ENCODE measurements at places on chromosomes 4 and X.
A peak's percentile ranks its signal among the peaks of the same experiment; 100 is the strongest.

GRCh38 chr4:107366900-107367299, 330.8 kb upstream of the DKK2 start:
- DNase-seq = no peak

GRCh38 chr4:174631901-174632758, 109.8 kb upstream of the HPGD start:
- DNase-seq = peak; percentile 66

DNA sequence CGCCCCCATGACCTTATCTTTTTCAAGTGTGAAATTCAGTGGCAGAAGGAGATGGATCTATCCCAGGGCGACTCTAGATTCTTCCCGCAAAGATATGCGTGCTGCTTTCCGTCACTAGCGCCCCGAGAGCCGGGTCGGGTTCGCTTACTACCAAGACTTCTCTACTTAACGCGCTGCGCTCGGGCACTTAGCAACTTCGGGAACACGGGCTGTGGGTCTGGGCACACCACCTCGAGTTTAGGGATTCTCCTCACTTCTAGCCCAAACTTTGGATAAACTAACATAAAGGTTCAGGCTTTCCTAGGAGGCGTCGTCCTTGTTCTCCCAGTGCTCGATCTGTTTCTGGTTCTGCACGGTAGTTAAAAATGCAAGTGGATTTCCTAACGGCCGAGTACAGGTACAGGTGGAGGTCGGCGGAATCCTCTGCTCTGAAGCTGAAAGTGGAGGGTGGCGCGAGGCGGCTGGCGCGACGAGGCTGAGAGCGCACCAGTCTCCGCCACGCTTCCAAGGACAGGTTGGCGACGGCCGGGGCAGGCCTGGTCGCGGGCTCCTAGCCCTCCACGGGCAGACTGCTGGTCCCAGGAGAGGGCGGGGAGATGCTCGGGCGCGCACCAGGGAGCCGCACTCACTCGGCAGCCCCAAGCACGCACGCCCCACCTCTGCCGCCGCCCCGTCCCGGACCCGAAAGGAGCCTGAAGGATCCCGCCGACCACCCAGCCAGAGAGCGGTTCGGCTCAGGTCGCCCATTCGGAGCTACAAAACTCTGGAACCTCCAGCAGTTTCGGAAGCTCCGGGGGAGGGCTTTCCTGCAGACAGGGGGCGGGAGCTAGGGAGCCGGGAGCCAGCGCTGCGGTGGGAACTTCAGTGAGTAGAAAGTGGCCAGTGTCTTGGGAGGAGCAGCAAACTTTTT, 100.8 kb upstream of the TENM3 start:
- DNase-seq = no peak

- no peak for DNase-seq
These were observed 106.9 kb upstream of the MID1IP1 start for GRCh38 chrX:38694394-38694793.

DNA sequence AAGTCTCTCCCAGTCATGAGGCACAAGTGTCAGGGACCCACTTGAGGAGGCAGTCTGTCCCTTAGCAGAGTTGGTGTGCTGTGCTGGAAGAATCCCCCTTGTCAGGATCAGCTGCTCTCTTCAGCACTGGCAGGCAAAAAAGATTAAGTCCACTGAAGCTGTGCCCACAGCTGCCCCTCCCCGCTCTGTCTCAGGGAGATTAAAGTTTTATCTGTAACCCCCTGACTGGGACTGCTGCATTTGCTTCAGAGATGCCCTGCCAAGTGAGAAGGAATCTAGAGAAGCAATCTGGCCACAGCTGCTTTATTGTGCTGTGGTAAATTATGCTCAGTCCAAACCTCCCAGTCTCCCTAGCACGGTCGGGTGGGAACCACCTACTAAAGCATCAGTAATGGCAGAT, 37.4 kb upstream of the HEPH start:
- no peak for DNase-seq

GRCh38 chrX:147322496-147322895, 508.0 kb upstream of the CXorf51A start:
- no peak for DNase-seq

DNA sequence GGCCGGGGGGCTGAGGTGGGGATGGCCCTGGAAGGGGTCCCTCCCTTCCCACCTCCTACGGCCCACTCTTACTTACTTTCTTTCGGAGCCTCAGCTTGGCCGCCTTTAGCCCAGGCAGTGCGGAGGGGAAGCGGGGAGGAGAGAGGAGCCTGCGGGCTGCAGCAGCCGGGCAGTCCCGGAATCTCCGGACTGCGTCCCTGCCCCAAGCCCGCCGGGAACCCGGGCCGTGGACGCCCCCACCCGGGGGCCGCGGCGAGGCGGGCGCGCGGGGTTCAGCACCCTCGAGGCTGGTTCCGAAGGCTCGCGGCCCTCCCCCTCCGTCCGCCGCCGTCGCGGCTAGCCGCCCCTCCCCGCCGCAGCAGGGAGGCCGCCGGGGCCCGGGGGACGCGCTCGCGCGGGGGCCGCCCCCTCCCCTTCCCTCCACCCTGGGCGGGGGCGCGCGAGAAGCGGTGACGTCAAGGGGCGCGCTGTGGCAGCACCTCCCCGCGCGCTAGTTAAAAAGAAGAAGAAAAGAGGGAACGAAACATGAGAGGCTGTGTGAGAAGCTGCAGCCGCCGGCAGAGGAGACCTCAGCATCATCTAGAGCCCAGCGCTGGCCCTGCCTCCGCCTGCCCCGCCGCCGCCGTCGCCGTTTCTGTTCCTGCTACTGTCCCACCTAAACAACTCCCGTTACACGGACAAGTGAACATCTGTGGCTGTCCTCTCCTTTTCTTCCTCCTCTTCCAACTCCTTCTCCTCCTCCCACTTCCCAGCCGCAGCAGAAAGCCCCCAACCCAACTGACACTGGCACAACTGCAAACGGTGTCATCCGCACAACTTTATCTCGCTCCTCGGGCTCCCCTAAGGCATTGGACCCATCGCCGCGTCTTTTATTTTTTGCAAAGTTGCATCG, at the start of gene HHIP:
HHIP (plus strand) TSS at position 526 of the 892 bp plus-strand sequence. CDS start 520 bp downstream, outside the sequence.
- no peak for DNase-seq

DNA sequence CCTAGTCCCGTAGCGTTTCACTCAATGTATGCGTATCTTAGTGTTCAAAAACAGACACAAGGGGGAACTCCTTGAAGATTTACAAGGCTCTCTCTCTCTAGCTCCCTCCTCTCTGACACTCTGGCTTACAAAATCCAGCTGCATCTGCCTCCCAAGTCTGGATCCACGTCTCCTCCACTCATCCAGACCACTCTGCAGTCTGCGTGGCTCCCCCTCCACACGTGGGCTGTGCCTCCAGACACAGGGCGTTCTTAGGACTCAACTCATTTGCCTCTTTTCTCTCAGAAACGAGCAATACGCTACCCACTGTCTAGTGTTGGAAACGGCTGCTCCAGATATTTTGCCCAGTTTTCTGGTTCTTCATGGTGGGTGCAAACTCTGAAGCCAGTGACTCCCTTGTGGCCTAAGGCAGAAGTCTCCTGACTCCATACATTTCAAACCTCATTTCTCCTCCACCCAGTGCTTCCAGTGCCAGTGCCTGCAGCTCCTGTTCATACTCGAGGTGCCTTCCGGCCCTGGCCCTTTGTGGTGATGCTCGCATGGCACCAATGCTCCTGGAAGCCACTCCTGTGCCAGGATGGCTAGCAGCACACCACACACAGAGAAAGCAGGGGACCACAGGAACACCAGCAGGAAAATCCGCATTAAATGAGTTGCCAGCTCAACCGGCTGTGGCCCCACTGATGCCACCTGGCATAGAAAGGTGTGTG, 24.1 kb downstream of the NAT8L start:
- DNase-seq = no peak

DNA sequence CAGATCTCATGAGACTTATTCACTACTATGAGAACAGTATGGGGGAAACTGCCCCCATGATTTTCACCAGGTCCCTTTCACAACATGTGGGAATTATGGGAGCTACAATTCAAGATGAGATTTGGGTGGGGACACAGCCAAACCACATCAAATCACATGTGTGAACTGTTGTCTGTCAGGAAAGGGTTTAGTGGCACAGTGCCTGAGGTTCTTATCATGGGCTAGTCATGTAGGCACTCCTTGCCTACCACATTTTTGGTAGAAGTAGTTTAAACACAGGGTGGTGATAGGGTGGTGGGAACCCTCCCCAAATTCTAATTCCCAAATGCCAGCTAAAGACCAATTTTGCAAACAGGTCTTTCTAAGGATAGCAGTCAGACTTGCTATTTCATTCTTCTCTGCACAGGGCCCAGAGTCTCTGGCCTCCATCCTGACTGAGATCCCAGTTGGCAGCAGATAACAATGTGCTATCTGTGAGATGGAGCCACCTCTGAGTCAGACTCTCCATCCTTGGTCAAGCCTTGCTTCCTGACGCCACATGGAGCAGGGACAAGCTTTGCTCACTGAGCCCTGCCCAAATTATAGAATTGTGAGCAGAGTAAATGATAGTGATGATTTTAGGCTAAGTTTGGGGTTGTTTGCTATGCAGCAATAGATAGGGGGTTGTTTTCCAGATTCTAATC, 33.5 kb upstream of the SETD7 start:
- DNase-seq = no peak

DNA sequence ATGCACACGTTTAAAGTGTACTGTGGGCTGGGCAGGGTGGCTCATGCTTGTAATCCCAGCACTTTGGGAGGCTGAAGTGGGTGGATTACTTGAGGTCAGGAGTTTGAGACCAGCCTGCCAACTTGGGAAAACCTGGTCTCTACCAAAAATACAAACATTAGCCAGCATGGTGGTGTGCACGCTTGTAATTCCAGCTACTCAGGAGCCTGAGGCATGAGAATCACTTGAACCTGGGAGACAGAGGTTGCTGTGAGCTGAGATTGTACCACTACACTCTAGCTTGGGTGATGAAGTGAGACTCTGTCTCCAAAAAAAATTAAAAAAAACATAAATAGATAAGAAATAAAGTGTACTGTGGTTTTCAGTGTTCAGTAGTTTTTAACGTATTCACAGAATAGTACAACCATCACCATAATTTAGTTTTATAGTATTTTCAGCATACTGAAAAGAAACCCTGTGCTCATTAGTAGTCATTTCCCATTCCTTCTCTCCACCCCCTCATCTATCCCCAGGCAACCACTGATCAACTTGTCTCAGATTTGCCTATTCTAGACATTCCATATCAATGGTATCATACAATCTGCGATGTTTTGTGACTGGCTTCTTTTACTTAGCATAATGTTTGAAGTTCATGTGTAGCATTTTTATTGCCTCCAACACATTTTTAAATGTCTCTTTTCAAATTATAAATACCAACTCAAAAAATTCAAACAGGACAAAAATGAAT, 19.1 kb downstream of the SLAIN2 start:
- DNase-seq = peak; percentile 5

DNA sequence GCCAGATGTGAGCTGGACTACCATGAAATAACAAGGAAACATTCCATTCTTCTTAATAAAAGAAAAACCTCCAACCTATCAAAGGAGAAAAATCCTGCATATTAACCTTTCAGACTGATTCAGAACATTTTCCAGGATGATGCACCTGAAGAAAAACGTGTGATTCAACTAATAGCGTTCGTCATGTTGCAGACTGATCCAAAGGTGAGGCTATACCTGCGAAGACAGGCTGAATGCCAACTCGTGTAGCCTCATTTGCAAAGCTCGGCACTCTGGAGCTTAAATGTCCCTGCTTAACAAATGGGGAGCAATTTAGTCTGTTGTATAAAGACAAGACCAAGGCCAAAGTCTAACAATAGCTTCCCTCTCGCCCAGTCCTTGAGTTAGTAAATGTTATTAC, 172.0 kb upstream of the NOCT start:
- DNase-seq = no peak

DNA sequence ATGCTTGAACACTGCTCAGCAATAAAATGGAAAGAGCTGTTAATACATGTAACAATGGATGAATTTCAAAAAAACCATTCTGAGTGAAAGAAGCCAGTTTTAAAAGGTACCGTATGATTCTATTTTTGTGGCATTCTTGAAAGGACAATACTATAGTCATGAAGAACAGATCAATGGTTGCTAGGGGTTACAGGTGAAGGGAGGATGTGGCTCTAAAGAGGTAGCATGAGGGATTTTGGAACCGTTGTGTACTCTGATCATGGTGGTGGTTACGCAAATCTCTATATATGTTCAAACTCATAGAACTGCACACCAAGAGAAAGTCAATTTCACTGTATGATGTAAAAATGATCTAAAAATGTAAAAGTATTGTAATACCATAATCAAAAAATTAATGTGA, 40.0 kb upstream of the CTAG2 start:
- no peak for DNase-seq

- DNase-seq = no peak
These were observed 69.4 kb upstream of the HGFAC start for GRCh38 chr4:3372264-3372932.

GRCh38 chr4:5572114-5572513, 136.2 kb downstream of the EVC2 start:
- no peak for DNase-seq

GRCh38 chr4:143473334-143474126, 40.0 kb upstream of the SMARCA5 start:
- no peak for DNase-seq

- no peak for DNase-seq
These were observed 10.7 kb upstream of the TMEM164 start for GRCh38 chrX:109992203-109992602.

- DNase-seq = no peak
These were observed 18.7 kb upstream of the ZNF827 start for GRCh38 chr4:145957302-145957701.

DNA sequence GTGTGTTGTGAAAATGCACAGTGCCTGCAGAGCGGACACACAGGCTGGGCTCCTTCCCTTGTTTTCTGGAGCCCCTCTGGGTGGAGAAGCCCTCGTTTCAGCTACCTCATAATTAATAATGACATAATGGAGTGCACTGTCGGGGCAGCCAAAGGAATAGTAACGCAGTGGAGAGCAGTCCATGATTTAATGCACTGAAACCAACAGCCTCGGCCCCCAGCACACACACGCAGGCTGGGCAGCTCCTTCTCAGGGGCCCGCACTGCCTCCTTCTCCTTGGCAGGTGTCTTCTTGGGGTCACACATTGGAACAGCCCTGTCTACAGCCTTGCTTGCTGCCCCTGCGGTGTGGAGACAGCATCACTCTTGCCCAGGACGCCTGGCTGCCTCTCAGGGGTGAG, 89.2 kb downstream of the DCTD start:
- no peak for DNase-seq

DNA sequence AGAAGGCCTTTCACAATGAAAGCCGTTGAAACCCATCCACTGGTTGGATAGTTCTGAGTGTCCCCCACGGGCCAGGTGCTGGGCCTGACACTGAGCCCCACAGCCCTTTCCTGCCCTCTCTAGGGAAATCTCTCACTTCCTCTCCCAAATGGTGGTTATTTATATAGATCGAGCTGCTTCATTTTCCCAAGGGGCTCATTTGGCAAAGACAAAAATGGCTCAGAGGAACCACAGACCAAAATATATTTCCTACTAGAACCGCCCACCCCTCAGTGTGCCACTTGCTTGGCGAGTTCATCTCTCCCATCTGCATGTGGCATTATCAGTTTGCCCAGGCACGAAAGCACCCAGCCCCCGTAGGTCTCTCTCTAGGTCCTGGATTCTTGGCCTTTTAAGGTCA, 53.3 kb upstream of the STIM2 start:
- DNase-seq = no peak
